ENCODE measurements at places on chromosomes 12 and 14. TPM values are rescaled to one million over a fixed set of nuclear protein-coding genes. Genes with fewer than 3 reads are reported as not detected.
A peak's percentile ranks its signal among the peaks of the same experiment; 100 is the strongest.

- no peak for DNase-seq
These were observed 23.8 kb upstream of the LRTM2 start for GRCh38 chr12:1796515-1797010.

GRCh38 chr12:97680751-97681150 lies 218.1 kb downstream of the RMST start:
- no peak for DNase-seq

- peak; percentile 58 for DNase-seq
These were observed 215.4 kb downstream of the PELI2 start for GRCh38 chr14:56333359-56334292.

GRCh38 chr14:64601571-64601970 lies 51.8 kb downstream of the PPP1R36 start:
- no peak for DNase-seq

DNA sequence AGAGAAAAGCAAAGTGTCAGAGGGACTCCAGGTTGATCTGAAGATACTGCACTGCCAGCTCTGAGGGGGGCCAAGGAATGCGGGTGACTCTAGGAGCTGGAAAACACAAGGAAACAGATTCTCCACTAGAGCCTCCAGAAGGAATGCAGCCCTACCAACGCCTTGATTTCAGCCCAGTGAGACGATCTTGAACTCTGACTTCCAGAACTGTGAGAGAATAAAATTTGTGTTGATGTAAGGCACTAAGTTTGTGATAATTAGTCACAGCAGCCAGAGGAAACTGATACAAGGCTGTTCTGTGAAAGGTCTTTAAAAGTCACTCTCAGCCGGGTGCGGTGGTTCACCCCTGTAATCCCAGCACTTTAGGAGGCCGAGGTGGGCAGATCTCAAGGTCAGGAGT lies 34.2 kb downstream of the CKAP4 start:
- no peak for DNase-seq

KCNA5 gene
- total RNA-seq = not detected

RPL10L gene
- total RNA-seq = not detected

Data from NCI-H460 (cell line).